CD4-positive, alpha-beta T cell treated with Interleukin-2 at 100 ng/mL for 4 hours (primary cell): ENCODE measurements at places on chromosomes 6 and 20.

- peak; percentile 48 for DNase-seq
Observed at GRCh38 chr20:53706466-53707370, 113.1 kb upstream of the ZNF217 start.

- no peak for DNase-seq
Observed at GRCh38 chr6:98308564-98308963, 525.8 kb upstream of the POU3F2 start.

DNA sequence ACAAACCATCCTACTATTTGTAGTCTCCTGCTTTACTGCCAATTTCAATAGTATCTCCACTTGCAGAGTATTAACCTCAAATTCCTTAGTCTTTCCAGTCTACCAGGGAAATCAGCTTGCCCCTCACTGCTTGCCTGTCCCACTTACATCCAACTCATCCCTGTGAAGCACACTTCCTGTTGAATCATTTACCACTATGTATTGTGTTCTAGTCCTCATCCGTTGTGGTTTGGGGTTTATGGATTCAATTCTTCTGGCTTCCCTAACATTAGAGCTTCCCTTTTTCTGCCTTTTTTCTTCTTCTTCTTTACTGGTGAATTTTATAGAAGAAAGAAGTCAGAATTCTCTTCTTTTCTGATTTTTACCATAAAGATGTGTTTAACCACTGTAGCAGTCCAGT lies 5.1 kb upstream of the TXLNB start:
- DNase-seq: no peak

GRCh38 chr20:47727909-47728361 lies 57.3 kb downstream of the SULF2 start:
- no peak for DNase-seq

- no peak for DNase-seq
Observed at GRCh38 chr6:137056121-137056880, 11.5 kb upstream of the IL20RA start.

DNA sequence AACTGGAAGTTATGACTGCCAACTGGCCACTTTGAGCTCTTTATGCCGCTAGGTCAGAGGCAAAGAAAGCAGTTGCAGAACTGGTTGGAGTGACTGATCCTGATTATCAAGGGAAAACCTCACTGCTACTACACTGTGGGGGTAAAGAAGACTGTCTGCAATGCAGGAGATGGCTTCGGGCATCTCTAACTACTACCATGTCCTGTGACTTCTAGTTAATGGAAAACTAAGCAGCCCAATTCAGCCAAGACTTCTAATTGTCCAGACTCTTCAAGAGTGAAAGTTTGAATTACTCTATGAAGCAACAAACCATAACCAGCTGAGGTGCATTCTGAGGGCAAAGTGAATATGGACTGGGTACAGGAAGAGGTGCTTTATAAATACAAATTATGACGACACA lies 773.6 kb upstream of the SLC35B3 start:
- DNase-seq: no peak

DNA sequence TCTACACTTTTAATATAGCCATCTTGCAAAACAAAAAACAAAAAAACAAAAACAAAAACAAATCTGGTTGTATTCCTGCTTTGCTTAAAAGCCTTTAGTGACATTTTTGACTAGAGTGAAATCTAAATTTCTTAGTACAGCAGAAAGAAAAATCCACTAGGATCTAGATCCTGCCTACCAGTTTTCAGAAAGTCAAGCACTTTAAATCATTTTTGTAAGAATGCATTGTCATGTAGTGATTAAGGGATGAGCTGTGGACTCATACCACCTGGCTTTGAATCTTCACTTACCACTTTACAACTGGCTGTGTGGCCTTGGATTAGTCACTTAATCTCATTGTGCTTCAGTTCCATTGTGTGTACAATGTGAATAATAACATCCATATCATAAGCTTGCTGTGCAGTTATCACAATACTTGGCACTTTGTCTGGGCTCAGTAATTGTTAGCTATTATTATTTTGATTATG lies 4.0 kb downstream of the MKKS start:
- peak; percentile 14 for DNase-seq

DNA sequence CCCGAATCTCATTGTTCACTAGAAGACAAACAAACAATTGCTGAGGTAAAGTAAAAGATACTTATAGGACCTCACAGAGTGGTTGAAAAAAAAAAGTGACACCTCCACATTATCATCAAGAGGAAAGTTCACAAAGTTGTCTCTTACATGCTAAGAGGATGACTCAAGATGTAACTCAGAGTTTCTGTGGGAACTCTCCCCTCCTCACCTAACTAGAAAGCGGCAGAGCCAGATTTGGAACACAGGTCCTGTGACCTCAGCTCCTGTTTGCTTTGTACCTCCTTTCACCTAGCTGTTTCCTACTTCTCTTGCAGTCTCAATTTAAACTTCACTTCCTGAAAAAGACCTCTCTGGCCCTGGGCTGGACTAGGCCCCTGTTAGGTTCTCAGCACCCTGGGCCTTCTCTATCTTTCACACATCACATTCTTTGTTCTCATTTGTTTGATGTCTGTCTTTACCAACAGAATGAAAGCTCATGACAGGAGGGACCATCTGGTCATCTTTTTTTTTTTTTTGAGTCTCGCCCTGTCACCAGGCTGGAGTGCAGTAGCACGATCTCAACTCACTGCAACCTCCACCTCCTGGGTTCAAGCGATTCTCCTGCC lies 60.8 kb downstream of the CD24 start:
- no peak for DNase-seq
